ENCODE measurements at places on chromosomes 5 and 9.

DNA sequence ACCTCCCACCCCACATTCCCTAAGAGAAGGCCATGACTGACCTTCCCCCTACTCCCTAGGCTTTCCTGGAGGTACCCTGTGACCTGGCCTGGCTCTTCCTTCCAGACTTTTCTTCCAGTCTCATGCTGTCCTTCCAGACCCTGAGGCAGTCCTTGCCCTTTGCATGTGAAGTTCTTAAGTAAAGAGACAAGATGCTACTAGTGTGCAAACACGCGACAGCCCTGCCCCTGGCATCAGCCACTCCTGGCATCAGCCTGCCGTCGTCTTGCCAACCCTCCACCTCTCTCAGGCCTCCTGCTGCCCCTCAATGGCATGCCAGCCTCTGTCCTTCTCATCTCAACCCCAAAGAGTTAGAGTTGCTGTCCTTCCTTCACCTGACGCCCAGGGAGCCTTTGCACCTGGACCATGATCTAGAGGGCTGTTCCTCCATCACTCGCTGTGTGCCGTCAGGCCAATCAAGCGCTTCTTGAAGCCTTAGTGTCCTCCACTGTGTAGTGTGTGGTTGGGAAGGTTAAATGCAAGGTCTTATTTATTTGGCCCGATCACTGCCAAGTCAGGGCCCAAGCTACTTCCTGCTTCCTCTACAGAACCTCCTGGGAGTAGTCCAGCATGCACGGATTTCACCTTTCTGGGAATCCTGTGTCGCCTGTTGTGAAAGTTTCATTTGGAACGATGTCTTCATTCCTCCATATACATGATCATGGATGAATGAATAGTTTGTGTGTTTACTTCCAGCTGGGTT is 61.9 kb downstream of the WWC1 start:
- DNase-seq, result no peak

GRCh38 chr9:12735665-12736064 is 39.2 kb upstream of the LURAP1L start:
- DNase-seq, result no peak

DNA sequence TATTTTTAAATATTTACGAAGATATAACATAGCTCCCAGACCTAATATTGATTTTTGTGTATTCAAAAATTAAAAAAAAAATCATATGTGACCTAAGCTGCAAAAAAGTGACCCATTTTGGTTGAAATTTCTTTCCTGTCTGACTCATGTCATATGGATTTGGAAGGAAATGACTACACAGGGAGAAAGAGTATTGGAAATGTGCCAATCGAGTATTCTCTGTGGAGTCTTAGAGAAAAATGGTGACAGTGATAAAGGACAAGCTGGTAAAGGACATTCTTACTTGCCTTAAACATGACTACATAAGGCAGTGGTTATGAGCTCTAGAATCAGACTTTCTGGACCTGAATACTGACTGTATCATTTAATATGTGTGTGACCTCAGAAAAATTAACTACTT is 262.9 kb upstream of the PTPRD start:
- peak; percentile 5 for DNase-seq

DNA sequence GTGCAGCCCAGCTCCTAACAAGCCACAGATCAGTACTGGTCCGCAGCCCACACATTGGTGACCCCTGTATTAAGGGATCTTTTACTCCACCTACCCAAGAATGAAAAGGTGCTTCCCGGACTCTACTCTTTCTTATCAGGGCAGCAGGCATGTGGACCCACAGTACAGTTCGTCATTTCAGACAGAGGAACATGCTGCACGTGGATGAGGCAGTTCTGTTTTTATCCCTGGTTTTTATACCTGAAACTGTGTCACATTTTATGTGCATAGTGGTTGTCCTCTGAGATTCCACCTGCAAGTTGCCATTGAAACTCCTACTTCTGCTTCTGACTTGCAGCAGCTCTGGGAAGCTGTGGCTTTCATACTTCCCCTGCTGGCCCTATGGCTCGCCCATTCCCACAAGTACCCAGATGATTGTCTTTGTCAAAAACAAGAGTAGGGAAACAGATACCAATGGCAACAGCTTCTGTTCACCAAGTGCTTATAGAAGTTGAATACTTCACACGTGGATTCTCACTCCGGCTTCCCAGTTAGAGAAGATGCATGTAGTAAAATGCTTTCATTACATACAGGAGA is 208.0 kb downstream of the TRIO start:
- DNase-seq, result no peak

DNA sequence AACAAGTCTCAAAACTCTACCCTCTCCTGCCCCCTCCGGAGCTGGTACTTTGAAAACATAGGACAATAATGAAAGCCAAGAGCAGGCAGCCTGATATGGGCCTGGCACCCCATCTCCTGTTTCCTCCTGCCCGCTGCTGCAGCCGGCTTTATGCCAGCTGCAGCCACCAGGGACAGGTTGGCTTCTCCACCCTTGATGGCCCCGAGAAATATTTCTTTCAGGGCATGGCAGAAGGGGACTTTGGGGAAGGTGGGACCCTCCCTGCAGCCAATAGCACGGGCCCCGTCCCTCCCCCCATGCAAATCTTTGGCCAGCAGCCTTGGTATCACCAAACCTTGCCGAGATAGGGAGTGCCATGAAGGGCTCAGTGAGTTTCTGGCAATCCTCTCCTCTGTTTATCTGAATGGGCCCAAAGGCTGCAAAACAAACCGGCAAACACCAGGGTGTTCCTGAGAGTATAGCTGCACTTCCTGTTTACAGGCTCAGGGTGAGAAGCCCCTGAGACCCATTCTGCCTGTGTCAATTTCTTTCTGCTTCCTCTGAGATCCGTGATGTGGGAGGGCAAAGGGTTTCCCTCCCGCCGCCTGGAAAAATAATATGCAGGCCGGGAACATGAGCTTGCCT is 73.4 kb upstream of the BOD1 start:
- DNase-seq, result no peak

- no peak for DNase-seq
Observed at GRCh38 chr9:2040828-2041227, 25.7 kb downstream of the SMARCA2 start.

DNA sequence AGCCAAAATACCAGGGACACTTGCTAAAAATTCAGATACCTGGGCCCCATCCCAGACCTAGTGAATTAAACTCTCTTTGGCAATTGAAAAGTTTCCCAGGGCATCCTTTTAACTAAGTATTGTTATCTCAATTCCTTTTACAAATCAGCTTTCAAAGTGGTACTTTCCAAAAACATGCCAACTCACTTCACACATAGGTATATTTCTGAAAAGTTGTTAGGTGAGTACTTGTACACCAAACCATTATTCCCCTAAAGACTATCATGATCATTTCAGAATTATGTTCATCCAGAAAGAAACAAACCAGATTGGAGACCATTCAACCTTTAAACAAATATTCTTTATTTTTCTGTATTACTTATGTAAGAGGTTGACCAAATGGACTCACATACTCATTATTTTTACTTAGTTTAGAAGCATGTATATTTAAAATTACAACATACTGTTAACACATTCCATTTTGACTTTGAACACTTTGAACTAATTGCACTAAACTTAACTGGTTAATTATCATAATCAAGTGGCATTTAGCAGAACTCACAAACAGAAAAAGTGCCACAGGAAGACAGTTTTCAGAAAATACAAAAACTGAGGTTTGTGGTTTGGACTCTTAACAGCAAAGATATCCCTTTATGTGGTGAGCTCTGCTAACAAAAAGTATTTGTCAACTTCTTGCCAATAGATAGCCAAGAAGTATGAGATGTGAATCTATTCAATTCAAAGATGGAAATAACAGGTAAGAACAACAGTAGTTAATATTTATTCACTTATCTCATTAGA is 40.7 kb downstream of the KIAA0825 start:
- no peak for DNase-seq

GRCh38 chr9:96209407-96210271 is 92.3 kb downstream of the HSD17B3 start:
- no peak for DNase-seq

DNA sequence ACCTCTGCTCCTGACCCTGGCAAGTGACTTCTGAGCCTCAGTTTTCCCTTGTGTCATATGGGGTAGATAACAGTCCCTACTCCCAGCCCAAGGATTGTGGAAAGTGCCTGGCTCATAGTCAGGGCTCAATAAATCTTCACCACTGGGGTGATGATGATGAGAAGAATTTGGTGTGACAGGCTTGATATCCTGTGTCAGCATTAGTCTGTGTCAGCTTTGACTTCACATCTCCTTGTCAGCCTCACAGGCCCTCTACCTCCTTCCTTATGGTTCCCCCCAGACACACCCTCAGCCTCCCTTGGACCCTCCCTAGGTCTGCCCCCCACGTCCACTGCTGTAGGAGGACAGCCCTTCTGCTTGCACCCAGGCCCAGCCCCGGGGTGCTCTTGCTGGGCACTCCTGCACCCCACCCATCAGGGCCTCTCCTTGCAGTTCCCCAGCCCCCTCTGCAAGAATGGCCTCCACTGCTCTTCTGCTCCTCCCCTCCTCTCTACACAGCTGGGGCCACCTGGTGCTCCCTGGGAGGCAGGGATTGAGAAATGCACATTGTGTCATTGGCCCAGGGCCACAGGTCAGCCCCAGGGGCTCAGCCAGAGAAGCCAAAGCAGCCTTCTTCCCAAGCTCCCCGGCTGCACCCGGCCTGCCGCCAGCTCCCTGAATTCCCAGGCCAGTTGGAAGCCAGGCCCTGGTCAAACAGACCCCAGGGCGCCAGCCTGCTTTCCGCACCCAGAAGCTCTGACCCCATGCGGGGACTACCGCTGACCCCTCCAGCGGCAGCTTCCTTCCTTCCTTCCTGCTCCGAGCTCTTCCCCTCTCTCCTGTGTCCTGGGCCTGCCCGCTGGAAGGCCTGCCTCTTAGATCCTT is 7.7 kb downstream of the FGFR4 start:
- no peak for DNase-seq

GRCh38 chr5:51242456-51242855 is 140.8 kb upstream of the ISL1 start:
- DNase-seq, result no peak

DNA sequence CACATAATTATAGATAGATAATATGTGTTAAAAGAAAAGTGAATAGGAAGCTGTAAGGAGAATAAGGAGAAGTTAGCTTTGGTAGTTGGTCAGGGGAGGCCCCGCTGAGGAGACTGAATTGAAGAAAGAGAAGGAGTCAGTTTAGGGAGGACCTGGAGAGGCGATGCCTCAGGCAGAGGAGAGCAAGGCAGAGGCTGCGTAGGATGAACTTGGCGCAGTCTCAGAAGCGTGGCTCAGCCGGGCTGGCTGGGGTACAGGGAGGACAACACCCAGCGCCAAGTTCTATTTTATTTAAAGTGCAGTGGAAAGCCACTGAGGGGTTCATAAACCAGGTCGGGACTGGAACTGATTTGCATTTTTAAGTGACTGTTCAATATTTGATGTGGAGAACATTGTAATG is 68.5 kb downstream of the PTCD2 start:
- DNase-seq, result no peak

GRCh38 chr5:79456400-79456799 is 57.5 kb downstream of the HOMER1 start:
- DNase-seq, result no peak

DNA sequence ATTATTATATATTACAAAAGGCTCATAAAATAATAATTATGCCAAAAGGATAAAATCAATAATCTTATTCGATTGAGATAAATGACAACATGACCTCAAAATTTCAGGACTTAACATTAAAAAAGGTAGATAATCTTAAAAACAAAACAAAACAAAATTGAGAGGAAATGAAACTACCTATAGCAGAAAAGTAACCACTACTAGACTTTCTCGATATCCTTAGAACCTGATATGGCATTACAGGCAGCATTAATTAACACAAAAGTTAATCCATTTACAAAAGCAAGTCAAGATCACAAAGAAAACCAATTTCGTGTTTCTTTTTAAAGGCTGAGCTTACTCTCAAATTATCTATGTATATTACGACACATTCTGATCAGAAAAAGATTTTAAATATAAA is 29.9 kb downstream of the TMEM161B start:
- no peak for DNase-seq

DNA sequence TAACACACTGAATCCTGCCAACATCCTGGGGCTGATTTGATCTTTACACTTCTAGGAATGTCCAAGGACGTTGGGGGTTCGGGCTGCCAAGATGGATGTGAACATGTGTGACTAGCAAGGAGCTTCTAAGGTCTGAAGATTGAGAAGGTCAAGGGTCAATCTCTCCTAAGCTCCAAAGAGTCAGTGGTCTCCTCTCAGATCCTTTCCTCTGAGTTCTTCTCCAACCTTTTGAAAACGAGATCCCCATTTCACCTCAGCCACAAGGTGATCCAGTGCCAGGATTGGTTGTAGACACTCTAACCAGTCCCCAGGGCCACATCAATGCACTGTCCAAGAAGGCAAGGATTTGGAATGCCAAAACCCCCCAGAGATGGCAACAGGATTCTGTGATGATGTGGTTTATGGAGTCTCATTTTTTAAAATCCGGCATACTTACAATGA is 266.8 kb downstream of the NDUFS4 start:
- no peak for DNase-seq

DNA sequence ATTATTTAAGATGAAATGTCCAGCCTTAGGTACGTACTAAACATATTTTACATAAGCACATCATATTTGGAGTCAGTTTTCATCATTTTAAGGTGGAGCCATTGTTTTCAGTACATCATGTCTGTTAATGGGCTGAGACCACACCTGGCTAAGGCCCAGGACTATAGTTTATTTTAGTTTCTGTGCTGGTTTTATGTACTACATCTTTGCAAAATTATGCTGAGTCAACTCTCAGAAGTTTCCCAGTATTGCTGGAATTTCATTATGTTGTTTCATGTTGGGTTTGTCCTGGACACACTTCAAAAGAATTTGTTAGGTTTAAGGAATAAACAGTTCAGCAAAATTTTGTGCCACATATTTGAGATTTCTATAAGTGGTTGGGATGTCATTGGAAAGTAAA is 171.2 kb downstream of the CCDC171 start:
- DNase-seq, result no peak

DNA sequence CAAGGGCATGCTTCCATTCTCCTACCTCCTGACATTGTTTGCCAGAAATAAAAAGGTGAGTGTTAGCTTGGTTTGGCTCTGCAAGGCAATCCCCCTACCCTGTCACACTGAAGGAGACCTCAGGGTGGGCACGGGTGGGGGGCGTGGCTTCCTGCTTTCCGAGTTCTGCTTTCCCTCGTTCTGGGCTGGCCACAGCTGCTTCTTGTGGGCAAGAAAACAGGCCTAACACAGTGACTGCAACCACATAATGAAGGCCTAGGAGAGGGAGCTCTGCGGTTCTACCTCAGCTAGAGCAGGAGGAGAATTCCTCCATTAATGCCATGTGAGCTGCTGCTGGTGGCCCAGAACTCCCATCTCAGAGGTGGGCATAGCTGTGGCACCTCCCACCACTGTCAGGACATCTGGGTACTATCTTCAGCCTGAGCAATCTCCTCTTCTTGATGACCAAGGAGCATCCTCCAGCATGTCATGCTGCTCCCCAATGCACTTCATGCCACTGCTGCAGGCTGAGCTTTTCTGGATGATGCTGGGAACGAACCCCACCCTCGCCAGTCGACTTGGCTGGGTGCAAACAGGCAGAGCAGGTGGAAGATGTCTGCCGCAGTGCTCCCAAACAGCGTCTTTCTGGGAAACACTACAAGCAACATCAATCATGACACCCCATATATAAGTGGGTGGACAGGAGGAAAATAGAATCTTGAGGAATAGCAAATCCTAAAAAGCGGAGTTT is 139.5 kb upstream of the RAPGEF1 start:
- no peak for DNase-seq

Data from H54 (cell line).